Tongue (tissue), 3 donors: ENCODE measurements at places on chromosomes 12 and 14. TPM values are rescaled to one million over a fixed set of nuclear protein-coding genes. Genes with fewer than 3 reads are reported as not detected.
A peak's percentile ranks its signal among the peaks of the same experiment; 100 is the strongest.

The APOLD1 gene
- total RNA-seq, result 37.6 TPM

The HSPB8 gene
- total RNA-seq, result 150 TPM

The PLEKHD1 gene
- total RNA-seq, result 0.21 TPM

The KLRK1 gene
- 1.7 TPM for total RNA-seq

The MAP3K9 gene
- total RNA-seq, result 6.7 TPM

The FGF6 gene
- total RNA-seq, result 50.7 TPM

GRCh38 chr14:64417771-64418125 lies 29.6 kb downstream of the MTHFD1 start:
- DNase-seq, result no peak

GRCh38 chr12:2664721-2665577 lies 129.8 kb upstream of the FKBP4 start:
- no peak for DNase-seq

DNA sequence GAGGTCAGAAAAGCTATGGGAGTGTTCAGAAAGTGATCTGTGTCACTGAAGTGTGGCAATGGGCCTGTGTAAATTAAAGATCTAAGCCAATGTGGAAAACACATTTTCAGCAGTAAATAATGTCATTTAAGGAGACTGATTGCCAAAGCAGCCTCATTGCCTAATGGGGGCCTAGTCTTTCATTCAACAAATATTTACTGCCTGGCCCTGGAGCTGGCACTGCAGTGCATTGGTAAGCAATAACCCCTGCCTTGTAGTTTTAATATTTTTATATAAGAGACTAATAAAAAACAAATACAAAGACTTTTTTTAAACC lies 326.6 kb downstream of the BTG1 start:
- no peak for DNase-seq

- peak; percentile 34 for DNase-seq
Measured at GRCh38 chr12:19453961-19454360, 14.7 kb downstream of the AEBP2 start.

DNA sequence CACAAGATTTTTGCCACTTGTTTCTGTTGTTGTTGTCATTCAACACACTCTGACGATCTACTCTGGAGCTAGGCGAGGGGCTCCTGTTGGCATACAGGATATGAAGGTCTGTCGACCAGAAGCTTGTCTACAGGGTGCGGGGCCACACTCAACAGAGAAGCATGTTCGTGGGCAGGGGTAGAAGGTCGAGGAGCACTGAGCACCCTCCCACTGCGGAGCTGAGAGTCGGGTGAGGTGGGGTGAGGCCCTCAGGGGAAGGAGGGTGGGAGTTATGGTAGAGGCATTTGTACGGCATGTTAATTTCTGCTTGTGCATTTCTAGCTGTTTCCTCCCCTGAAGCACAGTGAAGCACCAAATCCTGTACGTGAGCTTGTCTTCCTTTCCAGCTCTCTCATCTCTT lies 115.1 kb downstream of the PRMT8 start:
- DNase-seq, result no peak

DNA sequence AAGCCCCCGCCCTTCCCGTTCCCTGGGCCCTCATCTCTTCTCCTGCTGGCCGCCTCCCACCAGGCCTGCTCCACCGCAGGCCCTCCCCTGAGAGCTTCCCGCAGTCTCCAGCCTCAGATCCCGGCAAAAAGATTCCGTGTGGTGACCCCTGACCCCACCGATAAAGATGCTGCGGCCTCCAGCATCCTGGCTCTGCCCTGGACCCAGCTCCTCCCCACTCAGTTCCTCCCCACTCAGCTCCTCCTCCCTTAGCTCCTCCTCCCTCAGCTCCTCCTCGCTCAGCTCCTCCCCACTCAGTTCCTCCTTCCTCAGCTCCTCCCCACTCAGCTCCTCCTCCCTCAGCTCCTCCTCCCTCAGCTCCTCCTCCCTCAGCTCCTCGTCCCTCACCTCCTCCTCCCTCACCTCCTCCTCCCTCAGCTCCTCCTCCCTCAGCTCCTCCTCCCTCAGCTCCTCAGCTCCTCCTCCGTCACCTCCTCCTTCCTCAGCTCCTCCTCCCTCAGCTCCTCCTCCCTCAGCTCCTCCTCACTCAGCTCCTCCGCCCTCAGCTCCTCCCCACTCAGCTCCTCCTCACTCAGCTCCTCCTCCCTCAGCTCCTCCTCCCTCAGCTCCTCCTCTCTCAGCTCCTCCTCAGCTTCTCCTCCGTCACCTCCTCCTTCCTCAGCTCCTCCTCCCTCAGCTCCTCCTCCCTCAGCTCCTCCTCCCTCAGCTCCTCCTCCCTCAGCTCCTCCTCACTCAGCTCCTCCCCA lies 17.0 kb downstream of the NOC4L start:
- no peak for DNase-seq

DNA sequence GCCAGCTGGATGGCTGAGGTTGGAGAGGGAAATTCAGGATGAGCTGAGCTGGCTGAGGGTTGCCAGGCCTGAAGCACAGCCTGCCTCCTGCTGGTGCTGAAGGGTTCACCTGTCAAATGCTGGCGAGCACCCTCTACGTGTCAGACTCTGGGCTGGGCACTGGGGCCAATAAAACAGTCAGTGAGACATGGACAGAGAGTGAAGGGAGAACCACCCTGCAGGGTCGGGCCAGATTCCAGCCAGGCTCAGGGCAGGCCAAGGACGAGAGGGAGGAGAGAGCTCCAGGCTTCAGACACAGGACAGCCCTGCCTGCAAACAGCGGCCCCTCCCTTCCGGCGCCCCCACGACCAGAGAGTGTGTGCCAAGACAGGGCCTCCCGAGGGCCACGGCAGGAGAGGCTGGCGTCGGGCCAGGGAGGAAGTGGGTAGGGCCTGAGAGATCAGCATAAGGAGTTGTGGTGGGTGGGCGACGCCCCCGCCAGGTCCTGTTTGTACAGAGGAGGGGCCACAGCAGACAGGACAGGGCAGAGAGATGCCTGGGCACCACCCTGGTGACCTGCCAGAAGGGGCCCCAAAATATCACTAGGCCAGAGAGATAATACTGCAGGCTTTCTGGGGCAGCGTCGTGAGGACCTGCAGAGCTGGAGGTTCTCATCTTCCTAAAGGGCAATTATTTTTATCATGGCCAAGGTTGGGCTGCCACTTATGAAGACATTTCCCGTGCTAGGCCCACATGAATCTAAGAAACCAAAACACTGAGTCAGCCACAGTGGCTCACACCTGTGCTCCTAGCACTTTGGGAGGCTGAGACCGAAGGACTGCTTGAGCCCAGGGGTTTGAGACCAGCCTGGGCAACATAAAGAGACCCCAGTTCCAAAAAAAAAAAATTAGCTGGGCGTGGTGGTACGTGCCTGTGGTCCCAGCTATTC lies 73.1 kb upstream of the GPR68 start:
- DNase-seq, result peak; percentile 46

- no peak for DNase-seq
Measured at GRCh38 chr14:51441001-51441400, 201.0 kb downstream of the TMX1 start.
